ENCODE measurements at places on chromosomes 16 and 17. TPM values are rescaled to one million over a fixed set of nuclear protein-coding genes. Genes with fewer than 3 reads are reported as not detected.

CCDC144A gene
- 12.0 TPM for polyA plus RNA-seq

FASN gene
- polyA plus RNA-seq: 34.3 TPM

GRCh38 chr17:69593351-69593715 is 178.8 kb downstream of the MAP2K6 start:
- DNase-seq: no peak

OR1D5 gene
- polyA plus RNA-seq: not detected

DNA sequence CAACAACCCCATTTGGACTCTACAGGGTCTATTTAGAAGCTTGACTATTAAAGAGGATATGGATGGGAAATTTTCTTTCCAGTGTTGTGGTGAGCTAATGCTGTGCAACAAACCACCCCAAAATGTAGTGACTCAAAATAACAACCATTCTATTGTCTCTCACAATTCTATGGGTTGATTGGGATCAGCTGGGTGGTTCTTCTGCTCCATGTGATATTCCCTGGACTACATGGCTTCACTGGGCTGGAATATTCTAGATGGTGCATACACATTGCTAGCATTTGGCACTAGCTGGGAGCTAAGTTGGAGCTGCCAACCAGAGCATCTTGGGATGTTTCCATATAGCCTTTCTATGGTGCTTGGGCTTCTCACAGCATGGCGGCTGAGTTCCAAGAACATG is 30.2 kb downstream of the SLC6A2 start:
- no peak for DNase-seq

DNA sequence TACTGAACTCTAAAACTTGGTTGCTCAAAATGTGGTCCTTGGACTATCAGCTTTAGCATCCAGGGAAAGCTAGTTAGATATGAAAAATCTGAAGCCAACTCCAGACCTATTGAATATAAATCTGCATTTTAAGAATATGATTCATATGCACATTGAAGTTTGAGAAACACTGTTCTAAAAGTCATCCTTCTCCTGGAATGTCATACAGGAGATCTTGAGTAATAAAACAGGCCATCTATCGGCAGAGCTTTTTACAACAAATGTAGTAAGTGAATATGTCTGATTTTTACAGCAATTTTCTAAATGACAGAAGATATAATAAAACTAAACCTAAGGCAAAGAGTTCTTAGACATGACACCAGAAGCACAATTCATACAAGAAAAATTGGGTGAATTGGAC is 140.4 kb downstream of the PMP22 start:
- DNase-seq: no peak

GRCh38 chr17:76697702-76698465 is 12.9 kb downstream of the MXRA7 start:
- no peak for DNase-seq

Measured in left kidney (tissue), 8 donors.